Suppressor macrophage treated with lipopolysaccharide for 4 hours (primary cell): ENCODE measurements at places on chromosomes 7 and 10.

GRCh38 chr10:102597131-102597991, 46.9 kb upstream of the TRIM8 start:
- DNase-seq: no peak

GRCh38 chr10:89869180-89869579, 167.8 kb downstream of the KIF20B start:
- DNase-seq: no peak

DNA sequence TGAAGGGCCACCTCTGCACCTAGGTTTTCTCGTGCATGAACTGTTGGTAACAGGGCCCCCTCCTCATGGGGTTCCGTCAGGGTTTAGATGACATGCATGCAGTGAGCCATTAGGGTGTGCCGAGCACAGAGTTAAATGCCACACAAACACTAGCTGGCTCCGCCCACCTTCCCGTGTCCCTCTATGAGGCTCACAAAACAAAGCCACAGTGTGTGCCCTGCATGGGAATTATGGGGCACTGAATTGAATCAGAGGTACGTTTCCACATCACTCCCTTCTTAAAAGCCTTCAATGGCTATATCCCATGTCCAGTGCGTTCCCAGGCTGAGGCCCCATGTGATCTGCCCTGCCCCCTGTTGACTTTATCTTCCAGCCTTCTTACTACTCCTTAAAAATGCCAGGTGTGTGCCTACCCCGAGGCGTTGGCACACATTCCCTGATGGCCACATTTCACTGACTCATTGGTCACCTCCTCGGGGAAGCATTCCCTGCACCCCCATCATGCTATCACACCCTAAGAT, 35.7 kb downstream of the GSDME start:
- DNase-seq: no peak

DNA sequence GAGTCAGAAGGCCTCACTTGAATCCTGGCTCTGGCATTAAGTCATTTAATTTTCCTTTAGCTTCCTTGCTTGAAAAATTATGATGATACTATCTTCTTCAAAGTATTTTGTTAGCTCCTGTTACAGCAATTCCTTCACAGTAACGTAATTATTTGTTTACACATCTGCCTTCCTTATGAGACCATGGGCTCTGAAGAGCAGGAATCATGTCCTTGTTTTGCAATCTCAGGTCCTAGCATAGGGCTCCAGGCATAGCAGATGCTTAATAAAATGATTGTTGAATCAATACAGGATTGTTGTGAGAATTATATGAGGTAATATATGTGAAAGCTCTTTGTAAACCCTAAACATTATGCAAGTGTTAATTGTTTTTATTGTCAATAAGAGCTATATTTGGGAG, 25.5 kb downstream of the KLHDC10 start:
- no peak for DNase-seq

- DNase-seq: no peak
Observed at GRCh38 chr10:102769375-102770107, 25.8 kb downstream of the WBP1L start.

DNA sequence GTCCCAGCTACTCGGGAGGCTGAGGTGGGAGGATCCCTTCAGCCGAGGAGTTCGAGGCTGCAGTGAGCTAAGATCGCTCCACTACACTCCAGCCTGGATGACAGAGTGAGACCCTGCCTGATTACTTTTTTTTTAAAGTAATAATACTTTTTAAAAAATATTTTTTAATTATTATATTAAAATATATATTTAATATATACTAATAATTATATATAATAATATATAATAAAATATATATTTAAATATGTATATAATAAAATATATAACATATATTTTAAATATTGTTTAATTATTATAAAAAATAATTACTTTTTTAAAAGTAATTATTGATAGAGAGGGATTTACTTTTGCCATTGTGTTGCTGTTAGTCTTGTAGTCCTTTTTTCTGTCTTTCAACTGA, 169.2 kb downstream of the GALNT17 start:
- no peak for DNase-seq

GRCh38 chr7:91866599-91867148, 13.8 kb downstream of the MTERF1 start:
- DNase-seq: no peak

DNA sequence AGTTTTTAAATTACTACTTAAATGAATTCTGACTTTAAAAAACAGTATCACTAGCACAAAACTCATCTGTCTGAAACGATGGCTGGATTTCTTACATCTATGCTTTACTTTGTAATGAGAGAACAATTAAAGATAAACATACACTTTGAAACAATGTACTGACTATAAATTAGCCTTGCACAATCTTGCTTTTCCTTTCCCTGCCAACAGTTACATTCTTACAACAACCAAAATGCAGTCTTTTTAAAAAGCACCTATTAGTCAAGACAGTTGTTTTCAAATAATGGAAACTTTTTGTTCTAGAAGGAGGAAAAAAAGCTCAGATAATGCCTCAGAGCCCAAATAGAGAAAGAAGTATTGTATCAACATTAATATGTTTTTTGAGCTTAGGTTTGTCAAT, 153.3 kb downstream of the ELMO1 start:
- DNase-seq: no peak

DNA sequence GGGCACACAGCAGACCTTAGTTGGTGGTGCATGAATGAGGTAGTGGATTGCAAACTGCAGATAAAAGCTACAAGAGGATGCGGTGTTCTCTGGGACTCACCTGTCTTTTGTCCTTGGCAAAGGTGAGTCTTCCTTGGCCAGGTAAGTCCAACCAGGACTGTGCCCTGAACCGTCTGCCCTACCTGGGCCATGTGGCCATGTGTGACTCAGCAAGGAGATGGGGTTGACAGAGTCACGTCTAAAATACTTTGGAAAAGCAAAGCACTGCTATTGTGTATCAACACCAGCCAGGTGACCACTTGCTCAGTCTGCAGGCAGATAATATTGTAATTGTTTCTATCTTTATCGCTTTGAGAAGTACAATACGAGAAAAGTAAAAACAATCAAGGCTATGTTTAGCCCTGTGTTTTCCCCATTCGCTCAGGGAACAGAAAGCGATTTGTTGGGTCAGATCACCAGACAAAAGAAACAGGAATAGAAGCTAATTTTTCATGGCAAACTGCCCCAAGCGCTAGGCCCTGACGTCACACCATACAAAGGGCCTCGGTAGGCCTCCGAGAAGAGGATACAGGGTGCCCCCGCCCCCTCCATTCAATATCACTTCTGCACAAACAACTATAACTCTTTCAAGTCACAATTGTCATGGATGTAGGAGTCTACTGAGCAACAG, 57.3 kb downstream of the FAM53B start:
- DNase-seq: peak; percentile 93

- no peak for DNase-seq
Observed at GRCh38 chr7:140915935-140916555, 8.7 kb downstream of the BRAF start.

- no peak for DNase-seq
Observed at GRCh38 chr7:31327071-31327470, 13.5 kb downstream of the NEUROD6 start.
